ENCODE measurements at places on chromosomes 2 and 18.
A peak's percentile ranks its signal among the peaks of the same experiment; 100 is the strongest.

GRCh38 chr2:213995400-213996105 is 415.3 kb upstream of the VWC2L start:
- DNase-seq, result no peak

GRCh38 chr2:101310090-101310833 is 1.8 kb upstream of the RNF149 start:
- no peak for DNase-seq

GRCh38 chr18:26040051-26040656 is 50.3 kb downstream of the SS18 start:
- DNase-seq, result no peak

DNA sequence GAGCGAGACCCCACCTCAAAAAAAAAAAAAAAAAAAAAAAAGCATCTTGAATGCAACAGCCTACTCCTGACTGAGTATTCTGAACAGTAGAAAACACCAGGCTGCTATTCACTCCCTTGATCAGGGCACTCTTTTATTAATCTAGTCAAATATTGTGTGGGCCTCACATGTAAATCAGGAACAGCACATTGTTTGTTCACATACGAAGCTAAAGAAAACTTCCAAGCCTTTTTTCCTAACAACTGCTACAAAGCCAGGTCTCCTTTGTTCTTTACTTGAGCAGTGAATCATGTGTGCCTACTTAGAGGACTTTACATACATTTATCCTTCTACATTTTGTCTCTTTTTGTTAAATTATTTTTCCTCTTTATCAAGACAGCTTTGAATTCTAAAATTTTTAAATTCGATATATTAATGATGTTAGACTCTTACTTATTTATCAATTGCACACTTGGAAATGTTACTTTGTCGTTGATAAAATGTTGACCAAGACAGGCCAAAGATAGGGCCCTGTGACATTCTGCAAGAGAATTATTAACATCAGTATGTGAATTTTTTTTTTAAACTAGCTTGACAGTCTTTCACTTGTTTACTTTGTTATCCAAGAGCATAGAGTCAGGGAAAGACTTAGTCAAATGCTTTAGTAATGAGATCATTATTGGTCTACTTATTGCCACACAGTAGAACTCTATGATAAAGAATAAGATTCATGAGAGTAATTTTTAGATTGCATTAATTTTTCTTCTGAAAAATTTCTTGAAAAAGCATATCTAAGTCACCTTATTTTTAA is 13.2 kb downstream of the SPATS2L start:
- no peak for DNase-seq

DNA sequence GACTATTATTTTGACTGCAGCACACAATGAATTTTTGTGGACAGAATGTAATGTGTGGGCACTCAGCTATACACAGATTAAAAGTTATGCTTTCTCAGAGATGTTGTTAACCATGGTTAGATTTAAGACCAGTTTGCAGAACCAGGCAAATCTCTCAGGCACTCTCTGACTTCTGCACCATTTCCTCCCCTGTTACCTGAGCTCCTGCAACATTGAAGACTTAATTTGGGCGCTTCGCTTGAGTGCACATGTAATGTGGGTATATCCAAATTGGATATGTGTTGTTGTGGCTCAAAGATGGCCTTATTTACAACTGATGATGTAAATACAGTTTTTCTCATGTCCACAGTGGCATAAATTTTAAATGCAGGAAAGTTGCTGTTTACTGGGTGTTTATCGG is 469.4 kb downstream of the PTPRM start:
- no peak for DNase-seq

GRCh38 chr2:140657657-140658056 is 1473.2 kb downstream of the LRP1B start:
- no peak for DNase-seq

DNA sequence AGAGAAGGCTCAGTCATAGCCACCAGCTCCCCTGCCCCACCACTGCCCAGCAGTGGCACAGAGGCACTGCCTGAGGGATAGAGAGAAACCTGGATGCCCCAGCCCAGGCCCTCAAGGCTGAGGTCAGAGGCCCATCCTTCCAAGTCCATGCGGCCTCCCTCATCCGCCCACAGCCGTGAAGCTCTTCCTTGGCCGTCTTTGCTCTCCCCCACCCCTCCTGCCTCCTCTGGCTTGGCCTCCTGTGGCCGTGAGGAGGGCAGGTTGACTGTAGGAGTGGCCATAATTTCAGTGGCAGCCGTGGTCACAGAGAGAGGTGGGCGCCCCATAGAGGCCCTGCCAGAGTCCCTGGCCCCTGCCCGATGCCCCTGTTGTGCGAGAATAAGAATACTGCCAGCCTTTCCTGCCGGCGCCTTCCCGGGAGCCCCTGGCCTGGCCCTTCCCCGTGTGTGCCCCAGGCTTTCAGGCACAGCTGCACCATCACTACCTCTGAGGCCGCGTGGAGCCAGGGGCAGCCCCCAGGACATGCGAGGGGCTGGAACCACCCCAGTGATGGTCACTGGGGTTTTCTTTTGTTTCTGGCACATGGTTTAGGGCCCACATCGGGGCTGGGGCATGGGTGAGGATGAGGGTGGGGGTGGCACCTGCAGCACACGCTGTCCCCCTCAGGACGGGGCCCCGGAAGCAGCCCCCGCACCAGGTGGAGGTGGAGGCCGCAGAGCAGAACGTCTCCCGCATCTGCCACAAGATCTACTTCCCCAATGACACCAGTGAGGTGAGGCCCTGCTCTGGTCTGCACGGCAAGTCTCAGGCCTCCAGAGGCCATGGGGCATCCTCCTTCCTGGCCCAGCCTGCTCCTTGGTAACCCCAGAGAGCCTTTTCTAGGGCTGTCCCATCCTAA is 13.1 kb upstream of the GPR17 start:
- DNase-seq, result peak; percentile 13

GRCh38 chr2:201151127-201151981 is 31.6 kb upstream of the CASP10 start:
- no peak for DNase-seq

DNA sequence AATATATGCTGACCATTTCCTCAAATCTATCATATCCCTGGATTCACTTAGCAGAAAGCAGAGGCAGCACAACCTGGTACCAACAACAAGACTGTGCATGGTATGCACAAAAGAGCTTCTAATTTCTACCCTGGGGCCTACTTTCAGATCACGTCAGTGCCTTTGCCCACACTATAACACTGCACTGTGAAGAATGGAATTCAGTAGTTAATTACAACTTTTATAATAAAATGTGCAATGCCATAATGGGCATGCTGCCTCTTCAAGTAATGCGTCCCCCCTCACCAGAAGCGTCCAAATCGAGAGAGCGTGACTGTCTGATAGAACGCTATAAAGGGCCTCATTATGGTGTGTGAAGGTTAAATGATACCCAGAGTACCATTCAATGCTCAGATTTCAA is 328.1 kb upstream of the PKDCC start:
- no peak for DNase-seq

GRCh38 chr2:140248623-140249022 is 1468.4 kb upstream of the NXPH2 start:
- DNase-seq, result no peak

- no peak for DNase-seq
Observed at GRCh38 chr18:41828137-41828536, 126.9 kb upstream of the PIK3C3 start.

- no peak for DNase-seq
Observed at GRCh38 chr2:66698576-66699239, 263.8 kb downstream of the MEIS1 start.

DNA sequence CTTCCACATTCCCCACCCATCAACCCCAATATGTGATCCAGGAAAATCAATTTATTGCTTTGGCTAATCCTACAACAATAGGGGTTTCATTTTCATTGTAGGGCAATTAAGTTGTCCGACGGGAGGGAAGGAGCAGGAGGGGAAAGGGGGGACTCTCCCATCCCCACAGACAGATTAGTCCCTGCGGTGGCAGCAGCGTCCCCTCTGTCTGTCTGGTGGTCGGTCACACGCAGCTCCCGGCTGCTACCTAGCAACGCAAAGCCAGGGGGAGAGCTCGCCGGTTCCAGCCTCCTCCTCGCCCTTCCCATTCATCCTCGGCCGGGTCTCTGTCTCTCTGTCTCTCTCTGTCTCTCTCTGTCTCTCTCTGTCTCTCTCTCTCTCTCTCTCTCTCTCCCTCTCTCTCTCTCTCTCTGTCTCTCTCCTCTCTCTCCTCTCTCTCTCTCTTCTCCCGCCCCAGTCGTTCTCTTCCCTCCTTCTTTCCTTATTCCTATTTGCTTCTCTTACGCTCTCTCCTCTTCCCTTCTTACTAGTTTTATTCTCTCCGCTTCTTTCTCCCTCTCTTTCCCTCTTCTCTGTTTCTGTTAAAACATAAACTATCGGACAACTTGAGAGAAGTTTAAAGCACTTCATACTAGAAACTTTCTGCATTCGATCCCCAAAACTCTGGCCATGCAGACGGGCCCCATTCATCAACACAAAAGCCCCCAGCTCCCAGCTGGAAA is 1.2 kb downstream of the LRP2 start:
- DNase-seq, result no peak

DNA sequence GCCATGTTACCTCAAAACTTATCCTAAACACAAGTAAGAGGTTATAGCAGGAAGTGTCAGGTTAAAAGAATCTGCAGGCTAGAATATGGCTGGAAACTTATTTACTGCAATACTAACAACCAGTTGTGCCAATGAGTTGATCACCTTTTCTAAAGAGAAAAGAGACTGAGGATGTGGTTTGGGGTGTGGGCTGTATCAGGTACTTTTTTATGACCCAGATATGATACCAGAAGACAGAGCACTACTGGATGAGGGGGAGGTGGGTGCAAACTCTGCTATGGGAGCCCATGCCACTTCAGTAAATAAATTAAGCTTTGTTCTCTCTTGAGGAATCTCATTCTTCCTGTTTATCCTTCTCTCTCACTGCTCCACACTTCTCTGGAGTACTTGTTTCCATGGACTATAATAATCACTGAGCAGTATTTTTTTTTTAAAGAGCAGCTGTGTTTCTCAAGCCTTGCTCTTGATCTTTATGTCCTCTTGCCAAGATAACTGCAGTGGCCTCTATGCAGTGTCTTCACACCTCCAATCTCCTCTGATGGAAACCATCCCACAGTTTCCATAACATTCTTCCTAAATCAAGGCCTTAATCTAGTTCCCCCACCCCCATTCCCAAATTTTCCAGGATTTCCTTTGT is 51.2 kb upstream of the NOSTRIN start:
- no peak for DNase-seq

GRCh38 chr2:134310107-134311079 is 56.5 kb downstream of the MGAT5 start:
- DNase-seq, result no peak

- no peak for DNase-seq
Observed at GRCh38 chr2:79833235-79833878, 320.5 kb downstream of the CTNNA2 start.

- no peak for DNase-seq
Observed at GRCh38 chr18:7520200-7520785, 46.8 kb upstream of the PTPRM start.

DNA sequence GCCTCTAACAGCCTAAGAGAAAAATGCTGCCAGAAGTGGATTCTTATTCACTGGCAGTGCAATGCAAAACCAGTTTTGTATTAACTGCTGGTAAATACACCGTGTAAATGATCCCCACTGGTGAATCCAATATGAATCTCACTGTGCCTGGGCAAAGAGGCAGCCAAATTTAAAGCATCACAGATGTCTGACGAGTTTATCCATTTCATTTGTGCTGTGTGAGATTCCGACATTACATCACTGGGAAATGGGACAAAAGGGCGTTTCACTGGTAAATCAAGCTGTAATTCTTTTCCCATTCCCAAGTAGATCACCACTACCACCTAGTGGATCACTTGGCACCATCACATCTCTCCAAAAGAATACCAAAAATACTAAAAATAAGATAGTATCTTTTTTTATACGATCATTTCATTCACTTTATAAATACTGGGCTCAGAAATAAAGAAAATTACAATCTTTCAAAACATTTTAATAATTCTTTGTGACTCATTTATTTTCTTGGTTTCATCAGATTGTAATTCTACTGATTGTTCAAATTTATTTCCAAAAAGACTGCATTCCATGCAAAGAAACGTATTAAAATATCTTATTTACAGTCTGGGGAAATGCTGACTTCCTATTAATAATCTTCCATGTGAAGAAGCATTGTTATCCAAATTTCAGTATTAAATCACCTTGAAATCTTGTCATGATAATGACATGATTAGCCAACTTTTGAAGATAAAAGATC is 125.6 kb downstream of the GRB14 start:
- no peak for DNase-seq

- peak; percentile 63 for DNase-seq
Observed at GRCh38 chr2:48946449-48947048, 191.0 kb upstream of the LHCGR start.

DNA sequence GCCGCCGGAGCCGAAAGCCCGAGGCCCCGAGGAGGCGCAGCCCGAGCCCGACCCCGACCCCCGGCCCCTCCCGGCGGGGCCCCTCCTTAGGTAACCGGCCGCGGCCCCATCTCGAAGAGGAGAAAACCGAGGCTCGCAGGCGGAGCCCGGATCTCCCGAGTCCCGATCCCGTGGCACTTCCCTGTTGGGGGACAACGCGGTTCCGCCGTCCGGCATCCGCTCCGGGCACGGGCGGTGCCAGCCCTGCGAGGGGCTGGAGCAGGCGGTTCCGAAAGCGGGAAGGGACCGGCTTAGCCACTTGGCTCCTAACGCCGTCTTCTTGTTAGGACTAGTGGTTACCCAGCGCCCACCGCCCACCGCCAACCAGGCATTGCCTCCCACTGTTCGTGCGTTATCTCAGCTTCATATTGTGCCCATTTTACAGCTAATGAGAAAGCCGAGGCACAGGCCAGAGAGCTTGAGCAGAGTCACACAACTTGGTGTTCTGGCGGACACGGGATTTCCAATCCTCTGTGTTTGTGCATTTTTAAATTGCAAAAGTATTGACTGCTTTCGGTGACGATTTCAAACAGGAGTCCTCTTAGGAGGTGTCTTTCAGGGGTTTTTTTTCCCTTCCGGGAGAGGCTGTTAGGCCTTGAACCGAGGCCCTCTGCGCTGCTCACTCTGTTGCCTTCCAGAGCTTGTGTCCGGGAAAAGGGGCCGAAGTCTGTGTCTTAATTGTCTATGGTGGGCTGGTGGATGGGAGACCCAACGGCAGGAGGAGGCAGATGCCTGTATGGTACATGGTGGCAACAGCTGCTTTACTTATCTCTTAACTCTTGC is 562 bp downstream of the CENPA start:
- peak; percentile 53 for DNase-seq

GRCh38 chr2:137998503-137998902 is 34.2 kb downstream of the HNMT start:
- no peak for DNase-seq

GRCh38 chr2:46780411-46780800 is 135.2 kb downstream of the MCFD2 start:
- no peak for DNase-seq

- no peak for DNase-seq
Observed at GRCh38 chr2:69190743-69191404, 177.9 kb downstream of the ANTXR1 start.

DNA sequence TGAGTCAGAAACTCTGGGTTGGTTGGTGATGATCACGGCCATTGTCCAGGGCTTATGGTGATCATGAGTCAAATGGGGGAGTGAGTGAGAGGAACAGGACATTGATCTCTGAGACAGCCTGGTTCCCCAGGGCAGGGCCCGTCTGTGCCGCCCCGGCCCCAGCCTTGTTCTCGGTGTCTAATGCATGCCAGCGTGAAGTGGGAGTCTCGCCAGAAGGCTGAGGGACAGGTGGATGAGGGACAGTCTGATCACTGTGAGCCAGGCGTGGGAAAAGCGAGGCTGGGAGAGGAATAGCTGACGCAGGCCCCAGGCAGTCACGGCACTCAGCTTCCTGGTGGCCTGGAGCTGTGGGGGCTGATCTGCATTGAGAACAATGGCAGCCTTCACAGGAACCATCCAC is 208.3 kb upstream of the HDAC4 start:
- no peak for DNase-seq

- no peak for DNase-seq
Observed at GRCh38 chr18:79924814-79925731, 26.4 kb downstream of the SLC66A2 start.

All from OCI-LY7 (cell line).